Stimulated activated CD8-positive, alpha-beta memory T cell treated with anti-CD3 and anti-CD28 coated beads, Interleukin-2, amount 100 ng/mL, for 1 hour (primary cell): ENCODE measurements at places on chromosomes 6 and 20.
A peak's percentile ranks its signal among the peaks of the same experiment; 100 is the strongest.

GRCh38 chr20:40506537-40506939 lies 182.5 kb downstream of the MAFB start:
- peak; percentile 1 for DNase-seq

- no peak for DNase-seq
Measured at GRCh38 chr6:102686461-102686860, 1293.0 kb downstream of the GRIK2 start.

- DNase-seq = no peak
Measured at GRCh38 chr6:49556429-49556837, 6.0 kb downstream of the C6orf141 start.

- no peak for DNase-seq
Measured at GRCh38 chr6:136526937-136527336, 23.3 kb downstream of the MAP7 start.

GRCh38 chr6:150547502-150548222 lies 52.0 kb upstream of the PLEKHG1 start:
- no peak for DNase-seq

DNA sequence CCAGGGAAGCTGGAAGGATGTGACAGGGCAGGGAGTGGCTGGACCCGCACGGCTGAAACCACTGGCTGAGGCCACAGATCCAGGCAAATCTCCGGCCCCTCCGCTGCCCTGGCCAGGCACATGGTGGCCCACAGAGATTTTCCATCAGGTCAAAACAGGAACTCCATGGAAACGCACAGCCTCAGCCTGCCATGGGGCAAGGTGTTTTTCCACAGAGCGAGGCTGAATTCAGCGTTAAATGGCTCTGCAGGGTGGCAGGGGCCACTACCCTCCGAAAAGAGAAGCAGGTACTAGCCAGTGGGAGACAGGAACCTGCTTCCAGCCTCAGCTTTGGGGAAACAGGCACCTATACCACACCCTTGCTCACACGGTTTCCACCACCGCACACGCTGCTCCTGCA lies 53.1 kb downstream of the PREX1 start:
- no peak for DNase-seq

- no peak for DNase-seq
Measured at GRCh38 chr6:28770732-28771131, 153.1 kb downstream of the TRIM27 start.

DNA sequence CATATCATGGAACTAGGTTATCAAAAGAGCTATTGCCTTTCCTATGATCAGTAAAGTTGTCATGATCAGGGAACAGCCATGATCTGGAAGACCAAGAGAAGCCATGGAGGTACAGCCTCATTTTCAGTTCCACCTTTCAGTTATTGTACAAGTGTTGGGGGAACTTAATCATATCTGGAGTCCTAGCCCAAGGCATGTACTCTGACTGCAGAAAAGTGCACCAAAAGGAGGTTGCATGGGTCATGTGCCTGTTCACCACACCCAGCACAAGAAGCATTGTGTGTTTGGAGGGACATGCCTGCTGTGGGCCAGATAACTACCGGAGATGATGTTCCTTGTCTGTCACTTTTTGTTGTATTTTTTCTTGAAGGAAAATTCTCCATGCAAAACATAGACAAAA lies 185.8 kb upstream of the MAN1A1 start:
- no peak for DNase-seq

DNA sequence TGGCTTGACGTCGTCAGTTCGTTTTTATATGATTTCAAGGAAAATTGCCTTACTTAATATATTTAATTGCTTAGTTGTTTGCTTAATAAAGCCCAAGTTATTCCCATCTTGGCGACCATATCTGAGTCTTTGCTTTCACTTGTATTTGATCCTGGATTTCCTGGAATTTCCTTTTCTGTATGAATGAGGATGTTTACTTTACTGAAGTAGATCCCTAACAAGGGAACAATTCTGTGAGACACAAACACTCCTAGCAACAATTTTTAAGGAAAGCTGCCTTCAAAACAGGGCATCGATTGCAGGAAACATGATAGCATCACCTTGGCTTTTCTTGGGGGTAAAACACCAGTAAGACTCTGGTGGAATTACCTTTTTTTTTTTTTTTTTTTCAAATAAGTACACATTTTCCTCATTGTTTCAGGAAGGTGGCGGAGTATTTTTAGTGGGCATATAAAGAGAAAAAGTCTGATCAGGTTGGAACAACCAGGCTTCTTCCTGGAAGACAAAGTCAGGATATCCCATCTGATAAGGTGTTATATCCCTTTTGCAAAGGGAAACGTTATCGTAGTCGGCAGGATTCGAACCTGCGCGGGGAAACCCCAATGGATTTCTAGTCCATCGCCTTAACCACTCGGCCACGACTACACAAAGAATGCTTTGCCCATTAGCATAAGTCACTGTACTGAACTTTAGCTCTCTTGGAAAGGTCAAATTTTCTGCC lies 68.5 kb upstream of the ZNF184 start:
- DNase-seq = no peak

DNA sequence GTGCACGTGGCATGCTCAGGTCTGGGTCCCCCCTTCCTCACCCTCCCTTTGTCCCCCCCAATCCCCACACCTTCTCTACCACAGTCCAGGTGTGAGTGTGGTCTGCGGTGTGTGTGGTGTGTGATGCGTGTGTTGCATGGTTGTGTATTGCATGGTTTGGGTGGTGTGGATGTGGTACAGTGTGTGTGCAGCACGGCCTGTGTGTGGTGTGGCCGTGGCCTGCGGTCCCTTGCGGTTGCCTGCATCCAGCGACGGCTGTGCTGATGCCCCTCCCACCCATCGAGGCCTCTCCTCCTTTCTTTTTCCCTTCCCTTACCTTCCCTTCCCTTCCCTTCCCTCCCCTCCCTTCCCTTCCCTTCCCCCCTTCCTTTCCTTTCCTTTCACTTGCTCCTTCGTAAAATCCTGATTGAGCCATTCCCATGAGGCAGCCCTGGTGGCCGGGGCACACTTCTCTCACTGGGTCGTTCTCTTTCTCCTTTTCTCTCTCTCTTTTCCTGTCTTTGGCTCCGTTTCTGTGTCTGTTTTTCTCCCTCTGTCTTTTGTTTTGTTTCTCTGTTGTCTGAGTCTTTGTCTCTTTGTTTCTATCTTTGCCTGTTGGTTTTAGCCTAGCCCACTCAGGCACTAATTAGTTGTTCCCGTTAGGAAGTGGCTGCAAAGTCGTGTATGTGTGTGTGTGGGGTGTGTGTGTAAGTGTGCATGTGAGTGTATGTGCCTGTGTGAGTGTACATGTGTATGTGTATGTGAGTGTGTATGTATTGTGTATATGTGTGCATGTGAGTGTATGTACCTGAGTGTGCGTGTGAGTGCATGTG lies 65.7 kb downstream of the SRC start:
- DNase-seq = no peak

DNA sequence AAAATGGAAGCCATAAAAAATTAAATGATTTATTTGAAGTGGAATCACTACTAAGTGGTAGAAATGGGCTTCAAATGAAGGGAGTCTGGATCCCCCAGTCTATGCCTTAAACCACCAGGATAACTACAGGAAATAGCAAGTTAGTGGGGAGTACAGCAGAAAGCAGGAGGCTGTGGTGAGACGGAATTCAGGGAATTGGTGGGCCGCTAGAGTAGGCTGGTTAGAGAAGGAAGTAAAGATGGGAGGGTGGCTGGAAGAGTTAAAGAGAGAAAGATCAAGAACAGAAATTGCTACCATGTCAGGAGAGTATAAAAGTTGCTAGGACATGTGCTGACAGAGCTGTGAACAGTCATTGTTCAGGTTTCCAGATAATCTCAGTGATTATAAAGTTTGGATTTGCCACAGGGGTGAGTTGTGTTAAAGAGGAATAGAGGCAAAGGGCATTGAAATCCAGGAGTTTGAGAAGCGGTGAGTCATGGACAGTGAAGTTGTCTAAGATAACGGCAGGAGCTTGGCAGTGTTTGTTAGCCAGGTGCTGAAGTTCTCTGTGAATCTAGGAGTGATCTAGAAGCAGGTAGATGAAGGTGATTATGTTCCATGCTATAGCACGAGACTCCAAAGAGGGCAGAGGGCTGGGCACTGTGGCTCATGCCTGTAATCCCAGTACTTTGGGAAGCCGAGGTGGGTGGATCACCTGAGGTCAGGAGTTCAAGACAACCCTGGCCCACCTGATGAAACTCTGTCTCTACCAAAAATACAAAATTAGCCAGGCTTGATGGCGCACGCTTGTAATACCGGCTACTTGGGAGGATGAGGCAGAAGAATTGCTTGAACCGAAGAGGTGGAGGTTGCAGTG lies 13.7 kb upstream of the HINT3 start:
- no peak for DNase-seq

DNA sequence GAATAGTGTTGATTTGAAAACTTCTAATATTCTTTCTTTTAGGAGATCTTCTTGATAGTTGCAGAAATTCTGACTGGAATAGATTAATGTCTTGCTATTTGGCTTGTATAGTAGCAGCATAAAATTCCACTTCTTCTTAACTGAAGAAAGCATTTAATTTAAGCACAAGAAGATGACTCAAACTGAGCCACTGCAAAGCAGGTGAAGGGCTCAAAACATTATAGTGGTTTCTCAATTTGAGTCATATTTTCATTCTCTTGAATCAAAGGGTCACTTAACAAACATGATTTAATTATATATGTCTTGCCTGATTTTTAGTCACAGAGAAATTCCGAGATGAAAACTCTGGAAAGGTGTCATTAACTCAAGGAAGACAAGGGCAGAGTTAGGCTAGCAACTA lies 239.3 kb downstream of the ZNF217 start:
- DNase-seq = no peak

- DNase-seq = no peak
Measured at GRCh38 chr6:105442369-105442768, 39.5 kb upstream of the PREP start.

DNA sequence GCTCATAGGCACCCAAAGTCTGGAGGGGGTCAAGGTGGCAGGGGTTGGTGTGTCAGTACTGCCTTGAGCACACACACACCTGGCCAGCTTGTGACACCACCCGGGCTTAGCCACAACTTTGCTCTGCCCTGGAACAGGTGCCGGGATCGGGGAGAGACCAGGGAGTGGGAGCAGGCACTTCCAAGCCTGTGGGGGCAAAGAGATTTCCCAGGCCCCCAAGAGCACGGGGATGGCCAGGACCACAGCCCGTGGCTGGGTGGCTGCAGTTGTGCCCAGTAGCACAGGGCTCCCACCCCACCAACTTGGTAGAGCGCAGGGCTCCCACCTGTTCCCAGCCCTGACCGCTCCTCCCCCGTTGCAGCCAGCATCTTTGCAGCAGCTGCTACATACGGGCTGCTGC lies 40.4 kb downstream of the WASF1 start:
- no peak for DNase-seq

DNA sequence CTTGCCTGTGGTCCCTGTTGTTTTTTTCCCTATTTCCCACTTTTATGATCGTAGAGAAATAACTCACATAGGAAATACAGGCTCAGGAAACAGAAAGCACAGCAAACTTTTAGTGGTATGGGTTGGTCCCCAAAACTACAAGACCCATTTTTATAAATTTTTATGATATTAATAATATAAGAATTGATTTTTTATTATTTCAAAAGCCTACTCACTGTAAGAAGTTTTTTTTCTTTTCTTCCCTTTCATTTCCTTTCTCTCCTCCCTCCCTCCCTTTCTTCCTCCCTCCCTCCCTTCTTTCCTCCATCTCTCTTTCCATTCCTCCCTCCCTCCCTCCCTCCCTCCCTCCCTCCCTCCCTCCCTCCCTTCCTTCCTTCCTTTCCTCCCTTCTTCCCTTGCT lies 141.5 kb downstream of the ZDHHC14 start:
- no peak for DNase-seq

GRCh38 chr20:62621251-62622110 lies 20.8 kb upstream of the SLCO4A1 start:
- no peak for DNase-seq

DNA sequence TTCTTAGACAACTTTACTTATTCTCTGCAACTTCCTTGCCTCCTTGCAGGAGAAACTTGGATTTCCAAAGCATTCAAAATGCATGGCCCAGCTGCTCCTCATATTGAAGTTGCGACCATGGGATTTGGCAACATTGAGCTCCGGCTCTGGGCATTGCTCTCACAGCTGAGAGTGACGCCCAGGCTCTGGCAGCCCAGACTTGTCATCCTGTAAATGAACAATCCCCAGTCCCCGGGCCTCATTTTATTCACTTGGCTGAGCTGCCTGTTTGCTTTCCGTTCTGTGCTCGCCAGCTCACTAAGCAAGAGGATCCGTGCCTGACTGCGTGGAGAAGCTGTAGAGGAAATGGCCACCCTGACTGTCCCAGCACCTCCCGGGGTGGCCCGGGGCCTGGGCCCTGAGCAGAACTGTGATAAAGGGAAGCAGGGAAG lies 119.5 kb upstream of the CD93 start:
- DNase-seq = no peak

DNA sequence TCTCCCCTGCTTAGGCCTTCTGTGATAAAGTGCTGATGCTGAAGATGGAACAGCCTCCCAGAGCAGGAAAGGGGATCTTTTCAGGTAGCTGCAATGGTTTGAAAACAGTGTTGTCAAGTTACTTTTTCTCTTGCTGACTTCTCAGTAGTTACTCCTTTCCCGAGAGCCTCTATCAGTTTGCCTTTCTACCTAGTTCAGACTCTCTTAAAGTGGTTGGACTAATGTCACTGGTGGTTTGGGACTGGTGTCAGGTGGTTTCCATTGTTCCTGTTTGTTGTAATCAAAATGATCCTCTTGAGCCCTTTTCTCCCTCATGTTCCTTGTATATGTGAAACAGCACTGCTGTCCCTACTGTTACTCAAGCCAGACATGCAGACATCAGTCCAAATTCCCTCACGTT lies 91.4 kb downstream of the FAM217A start:
- no peak for DNase-seq

DNA sequence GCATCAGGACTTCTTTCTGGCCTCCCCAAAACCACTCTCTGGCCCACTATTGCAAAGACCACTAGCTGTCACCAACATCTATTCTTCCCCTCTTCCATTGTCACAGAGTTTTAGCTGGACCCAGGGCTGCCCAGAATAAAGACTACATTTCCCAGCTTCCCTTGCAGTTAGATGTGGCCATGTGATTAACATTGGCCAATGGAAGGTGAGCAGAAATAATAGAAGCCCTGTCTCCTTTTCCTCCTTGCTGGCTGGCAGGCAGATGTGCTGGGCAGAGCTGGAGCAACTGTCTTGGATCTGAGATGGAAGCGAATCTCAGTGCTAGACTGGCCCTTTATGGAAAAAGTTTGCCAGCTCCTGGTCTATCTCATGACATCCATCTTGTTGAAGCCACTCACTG lies 97.0 kb downstream of the KCNB1 start:
- no peak for DNase-seq

GRCh38 chr20:33910529-33911327 lies 83.0 kb upstream of the RALY start:
- no peak for DNase-seq

DNA sequence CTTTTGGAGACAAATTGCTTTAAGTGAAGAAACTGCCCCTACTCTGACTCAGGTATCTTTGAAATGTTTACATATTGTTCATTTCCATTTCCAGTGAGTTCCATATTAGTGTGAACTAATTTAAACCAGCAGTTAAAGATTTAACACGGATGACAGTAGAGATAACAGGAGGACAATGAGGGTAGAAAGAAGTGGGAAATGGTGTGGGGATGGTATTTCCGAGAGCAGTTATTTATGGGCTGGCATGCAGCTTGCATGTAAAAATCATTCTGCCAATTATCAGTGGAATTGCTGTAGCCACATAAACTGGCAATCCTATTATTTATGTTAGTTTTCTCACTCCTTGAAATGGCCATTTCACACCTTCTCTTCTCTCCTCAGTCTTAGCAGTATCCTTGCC lies 8.6 kb upstream of the ADGRF5 start:
- DNase-seq = no peak
